GM13976 (cell line): ENCODE measurements at places on chromosomes 3 and 15.

- DNase-seq: no peak
Measured at GRCh38 chr15:93479715-93480114, 390.7 kb upstream of the RGMA start.

DNA sequence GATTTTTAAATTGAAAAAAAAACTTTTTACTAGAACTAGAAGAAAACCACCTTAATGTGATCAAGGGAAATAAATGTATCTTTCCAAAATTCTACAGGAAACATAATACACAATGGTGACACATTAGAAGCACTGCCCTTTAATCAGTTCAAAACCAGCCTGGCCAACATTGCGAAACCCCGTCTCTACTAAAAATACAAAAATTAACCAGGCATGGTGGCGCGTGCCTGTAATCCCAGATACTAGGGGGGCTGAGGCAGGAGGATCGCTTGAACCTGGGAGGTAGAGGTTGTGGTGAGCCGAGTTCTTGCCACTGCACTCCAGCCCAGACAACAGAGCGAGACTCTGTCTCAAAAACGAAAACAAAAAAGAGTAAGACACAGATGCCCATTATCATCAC is 134.5 kb downstream of the TBC1D5 start:
- no peak for DNase-seq

DNA sequence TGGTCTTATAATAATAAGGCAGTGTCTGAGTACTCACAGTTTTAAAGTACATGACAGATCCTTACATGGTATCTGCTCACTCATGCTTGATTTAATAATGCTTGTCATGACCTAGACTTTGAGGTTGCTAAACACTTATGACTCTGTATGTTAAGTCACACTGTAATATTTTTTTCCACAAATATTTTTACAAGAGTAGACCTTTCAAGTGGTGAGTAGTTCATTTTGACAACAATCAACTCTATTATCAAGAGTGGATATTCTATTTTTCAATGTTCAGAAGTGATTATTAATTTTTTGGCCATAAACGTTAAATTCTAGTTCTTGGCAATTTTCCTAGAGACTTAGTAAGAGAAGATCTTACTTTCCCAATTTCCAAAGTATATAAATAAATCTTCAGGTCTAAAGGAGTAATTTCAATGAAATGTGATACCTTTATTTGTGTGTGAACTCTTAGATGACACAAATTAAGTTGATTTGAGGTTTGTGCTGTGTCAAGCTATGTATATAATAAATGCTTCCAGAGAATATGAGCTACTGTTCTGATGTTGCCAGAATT is 104.5 kb downstream of the NLGN1 start:
- DNase-seq: no peak

DNA sequence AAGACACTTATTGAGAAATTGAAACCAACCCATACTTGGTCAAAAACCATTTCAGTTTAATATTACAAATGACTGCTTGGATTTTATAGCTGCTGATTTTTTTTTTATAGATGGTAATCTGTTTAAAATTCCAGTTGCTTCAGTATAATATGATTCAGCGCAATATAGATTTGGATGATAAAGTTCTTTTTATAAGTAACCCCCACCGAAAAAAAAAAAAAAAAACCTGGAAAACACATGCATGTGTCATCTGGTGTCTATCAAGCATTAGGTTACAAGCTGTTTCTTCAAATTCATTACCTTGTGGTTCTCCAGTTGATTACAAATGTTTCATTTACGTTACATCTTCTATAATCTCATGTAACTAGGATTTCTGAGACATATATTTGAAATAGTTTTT is 356.6 kb upstream of the ROBO2 start:
- no peak for DNase-seq

- DNase-seq: no peak
Measured at GRCh38 chr3:36871379-36872126, 73.3 kb downstream of the TRANK1 start.

DNA sequence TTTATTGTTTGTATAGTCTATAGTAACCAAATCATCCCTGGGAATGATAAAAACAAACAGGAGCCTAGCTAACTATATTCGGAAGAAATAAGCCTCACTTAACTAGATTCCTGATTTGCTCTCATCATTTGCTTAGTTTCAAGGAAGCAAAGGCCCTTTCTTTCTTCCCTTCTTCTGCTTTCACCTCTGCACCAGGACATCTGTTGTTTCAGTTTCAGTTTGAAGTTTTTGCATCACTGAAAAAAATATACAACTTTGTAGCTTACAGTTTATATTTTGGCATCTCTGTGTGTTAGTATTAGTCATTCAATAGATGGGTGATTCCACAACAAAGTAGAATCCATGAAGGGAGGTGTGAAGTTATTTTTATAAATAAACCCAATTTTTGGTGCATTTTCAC is 113.6 kb upstream of the SNTN start:
- DNase-seq: no peak

DNA sequence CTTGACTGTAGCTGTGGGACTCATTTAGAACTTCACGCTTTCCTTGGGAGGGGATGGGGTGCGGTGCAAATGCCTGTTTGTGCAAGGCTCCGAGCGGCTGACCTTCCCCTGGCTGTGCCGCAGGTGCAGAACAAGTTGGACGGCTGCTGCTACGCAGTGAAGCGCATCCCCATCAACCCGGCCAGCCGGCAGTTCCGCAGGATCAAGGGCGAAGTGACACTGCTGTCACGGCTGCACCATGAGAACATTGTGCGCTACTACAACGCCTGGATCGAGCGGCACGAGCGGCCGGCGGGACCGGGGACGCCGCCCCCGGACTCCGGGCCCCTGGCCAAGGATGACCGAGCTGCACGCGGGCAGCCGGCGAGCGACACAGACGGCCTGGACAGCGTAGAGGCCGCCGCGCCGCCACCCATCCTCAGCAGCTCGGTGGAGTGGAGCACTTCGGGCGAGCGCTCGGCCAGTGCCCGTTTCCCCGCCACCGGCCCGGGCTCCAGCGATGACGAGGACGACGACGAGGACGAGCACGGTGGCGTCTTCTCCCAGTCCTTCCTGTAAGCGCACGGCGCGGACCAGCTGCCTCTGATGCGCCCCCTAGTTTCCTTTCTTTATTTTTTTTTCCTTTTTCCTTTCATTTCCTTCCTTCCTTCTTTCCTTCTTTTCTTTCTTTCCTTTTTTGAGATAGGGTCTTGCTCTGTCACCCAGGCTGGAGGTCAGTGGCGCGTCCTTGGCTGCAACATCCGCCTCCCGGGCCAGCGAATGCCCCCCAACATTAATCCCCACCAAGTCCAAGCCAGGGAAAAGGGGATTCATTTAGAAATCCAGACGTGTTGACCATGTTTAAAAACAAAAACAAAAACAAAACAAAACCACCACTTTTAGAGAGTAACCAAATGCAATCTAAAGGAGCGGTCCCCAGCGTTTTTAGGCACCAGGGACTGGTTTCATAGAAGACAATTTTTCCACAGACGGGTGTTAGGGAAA is 42.7 kb downstream of the EIF2AK4 start:
- no peak for DNase-seq

GRCh38 chr15:101652786-101653430 is 727 bp upstream of the TM2D3 start:
- no peak for DNase-seq

GRCh38 chr3:135812057-135812456 is 153.5 kb upstream of the PPP2R3A start:
- no peak for DNase-seq

- no peak for DNase-seq
Measured at GRCh38 chr3:175267121-175267531, 408.0 kb downstream of the NAALADL2 start.

DNA sequence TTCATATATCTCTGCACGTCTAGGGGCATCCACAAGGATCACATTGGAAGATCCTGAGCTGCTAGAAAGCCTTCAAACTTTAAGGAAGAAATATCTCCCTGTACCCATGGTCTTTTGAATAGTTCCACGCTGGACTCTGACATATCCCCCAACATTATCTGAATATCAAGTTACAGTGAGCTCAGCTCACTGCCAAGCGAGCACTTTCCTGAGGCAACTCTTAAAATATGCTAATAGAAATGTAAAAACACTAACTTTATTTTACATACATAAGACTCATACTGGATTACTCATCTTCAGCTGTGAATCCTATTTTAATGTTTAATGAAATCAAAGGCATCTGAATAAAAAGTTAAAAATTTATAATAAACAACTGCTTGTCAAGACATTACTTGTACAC is 420.2 kb upstream of the CCDC54 start:
- DNase-seq: no peak

DNA sequence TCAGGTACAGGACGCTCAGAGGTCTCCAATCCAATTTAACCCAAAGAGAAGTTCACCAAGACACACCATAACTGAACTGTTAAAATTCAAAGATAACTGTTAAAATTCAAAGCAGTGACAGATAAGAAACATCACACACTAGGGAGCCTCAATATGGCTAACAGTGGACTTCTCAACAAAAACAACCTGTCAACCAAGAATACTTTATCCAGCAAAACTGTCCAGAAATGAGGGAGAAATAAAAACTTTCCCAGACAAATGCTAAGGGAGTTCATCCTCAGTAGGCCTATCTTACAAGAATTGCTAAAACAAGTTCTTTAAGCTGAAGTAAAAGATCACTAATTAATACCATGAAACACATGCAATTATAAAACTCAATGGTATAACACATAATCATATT is 36.3 kb upstream of the MYLK start:
- DNase-seq: no peak

DNA sequence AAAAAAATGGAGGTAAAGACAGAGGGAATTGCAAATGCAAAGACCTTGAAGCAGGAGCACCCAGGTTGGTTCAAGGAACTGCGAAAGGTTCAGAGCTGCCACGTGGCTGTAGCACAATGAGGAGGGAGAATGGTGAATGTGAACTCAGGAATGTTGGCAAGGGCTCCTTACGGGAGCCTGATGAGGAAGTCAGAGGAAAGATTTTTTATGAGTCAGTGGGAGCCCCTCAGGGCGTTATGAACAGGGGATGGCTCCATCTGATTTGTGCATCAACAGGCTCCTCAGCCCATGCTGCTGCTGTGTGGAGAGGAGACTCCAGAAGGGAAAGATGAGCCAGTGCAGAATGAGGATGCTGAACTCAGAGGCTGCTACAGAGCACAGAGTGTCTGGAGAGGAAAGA is 194.4 kb downstream of the ARRDC4 start:
- DNase-seq: no peak

- no peak for DNase-seq
Measured at GRCh38 chr3:135806317-135806716, 159.2 kb upstream of the PPP2R3A start.

DNA sequence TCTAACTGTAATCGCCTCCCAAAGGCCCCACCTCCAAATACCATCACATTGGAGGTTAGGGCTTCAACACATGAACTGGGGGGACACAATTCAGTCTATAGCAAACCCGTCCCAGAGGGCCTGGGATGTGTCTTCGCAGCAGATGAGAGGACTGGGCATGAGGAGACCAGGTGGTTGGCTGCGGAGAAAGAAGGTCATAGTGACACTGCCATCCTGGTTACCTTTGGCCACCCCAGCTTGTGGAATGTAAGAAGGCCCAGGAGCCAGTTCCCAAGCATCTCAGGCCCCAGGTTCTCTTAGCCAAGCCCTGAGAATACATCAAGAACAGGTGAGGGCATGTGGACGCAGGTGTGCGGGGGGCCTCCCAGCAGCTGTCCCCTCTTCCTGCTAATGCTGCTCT is 6.4 kb upstream of the RARRES1 start:
- DNase-seq: no peak

DNA sequence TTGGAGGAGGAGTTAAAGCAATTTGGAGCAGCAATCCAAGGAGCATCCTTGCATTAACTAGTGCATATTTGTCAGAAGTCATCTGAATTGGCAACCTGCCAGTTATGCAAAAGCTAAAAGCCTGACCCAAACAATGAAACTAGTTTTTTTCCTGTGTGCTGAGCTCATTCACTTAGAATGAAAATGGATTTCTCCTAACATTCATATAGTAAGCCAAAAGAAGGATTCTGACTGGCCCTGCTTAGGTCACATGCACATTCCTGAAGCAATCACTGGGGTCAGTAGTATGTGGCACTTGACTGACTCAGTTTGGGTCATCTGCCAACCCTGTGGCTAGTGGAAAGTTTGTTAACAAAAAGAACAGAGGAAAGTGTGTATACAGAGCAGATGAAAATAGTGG is 30.5 kb downstream of the OXSM start:
- no peak for DNase-seq

- no peak for DNase-seq
Measured at GRCh38 chr3:143716731-143717130, 131.5 kb downstream of the SLC9A9 start.

DNA sequence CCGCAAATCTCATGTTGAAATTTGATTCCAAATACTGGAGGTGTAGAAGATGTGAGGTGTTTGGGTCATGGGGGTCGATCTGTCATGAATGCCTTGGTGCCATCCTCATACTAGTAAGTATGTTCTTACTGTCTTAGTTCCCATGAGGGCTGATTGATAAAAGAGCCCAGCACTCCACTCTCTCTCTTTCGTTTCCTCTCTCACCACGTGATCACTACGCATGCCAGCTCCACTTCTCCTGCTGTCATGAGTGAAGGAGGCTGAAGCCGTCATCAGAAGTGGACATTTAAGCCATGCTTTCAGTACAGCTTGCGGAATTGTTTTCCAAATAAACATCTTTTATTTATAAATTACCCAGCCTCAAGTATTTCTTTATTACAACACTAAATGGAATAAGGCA is 6.1 kb downstream of the OR5H15 start:
- DNase-seq: no peak

DNA sequence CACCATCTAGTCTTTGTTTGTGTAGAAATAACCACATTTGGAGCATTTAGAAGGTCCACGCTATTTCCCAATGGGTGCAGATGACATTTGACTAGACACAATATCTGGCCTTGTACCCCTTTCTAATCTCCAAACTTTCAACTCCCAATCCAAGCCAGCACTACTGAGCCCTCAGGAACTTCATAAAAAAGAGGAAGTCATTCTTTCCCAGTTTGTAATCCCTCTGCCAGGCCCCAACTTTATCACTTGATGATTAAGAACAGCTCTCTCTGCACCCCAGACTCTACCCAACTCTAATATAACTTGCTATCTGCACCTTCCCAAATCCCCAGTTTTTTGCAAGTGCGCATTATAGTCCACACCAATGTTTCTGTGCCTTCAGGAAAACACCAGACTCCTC is 170.2 kb downstream of the KCNMB2 start:
- DNase-seq: no peak

- no peak for DNase-seq
Measured at GRCh38 chr3:44568561-44568960, 13.6 kb downstream of the ZKSCAN7 start.

DNA sequence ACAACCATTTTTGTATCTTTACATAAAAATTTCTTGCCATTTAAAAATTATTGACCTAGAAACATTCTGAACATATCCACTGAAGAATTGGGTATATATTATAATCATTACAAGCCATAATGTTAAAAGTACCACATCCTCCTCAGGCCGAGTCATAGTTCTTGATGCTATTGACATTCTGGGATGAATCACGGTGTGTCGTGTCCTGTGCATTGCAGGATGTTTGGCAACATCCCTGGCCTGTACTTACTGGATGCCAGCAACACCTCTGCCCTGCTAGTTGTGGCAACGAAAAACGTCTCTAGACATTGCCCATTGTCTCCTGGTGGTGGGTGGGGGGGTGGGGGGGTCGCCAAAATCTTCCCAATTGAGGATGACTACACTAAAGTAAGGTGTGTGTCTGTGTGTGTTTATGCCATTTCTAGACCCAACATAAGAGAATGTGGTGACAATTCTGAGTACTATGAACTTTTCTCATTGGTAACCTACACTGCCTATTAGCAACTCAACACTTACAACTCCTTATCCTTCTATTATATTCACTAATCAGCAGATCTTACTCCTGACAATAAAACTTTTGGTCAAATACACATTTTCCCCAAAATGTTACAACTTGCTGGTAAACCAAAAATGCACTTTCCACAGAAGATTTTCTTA is 471.6 kb downstream of the FOXP1 start:
- DNase-seq: no peak

GRCh38 chr3:177443469-177443868 is 246.2 kb upstream of the TBL1XR1 start:
- no peak for DNase-seq
